ENCODE measurements at places on chromosomes 4 and X. TPM values are rescaled to one million over a fixed set of nuclear protein-coding genes. Genes with fewer than 3 reads are reported as not detected.

Gene HPGDS
- not detected for polyA plus RNA-seq

DNA sequence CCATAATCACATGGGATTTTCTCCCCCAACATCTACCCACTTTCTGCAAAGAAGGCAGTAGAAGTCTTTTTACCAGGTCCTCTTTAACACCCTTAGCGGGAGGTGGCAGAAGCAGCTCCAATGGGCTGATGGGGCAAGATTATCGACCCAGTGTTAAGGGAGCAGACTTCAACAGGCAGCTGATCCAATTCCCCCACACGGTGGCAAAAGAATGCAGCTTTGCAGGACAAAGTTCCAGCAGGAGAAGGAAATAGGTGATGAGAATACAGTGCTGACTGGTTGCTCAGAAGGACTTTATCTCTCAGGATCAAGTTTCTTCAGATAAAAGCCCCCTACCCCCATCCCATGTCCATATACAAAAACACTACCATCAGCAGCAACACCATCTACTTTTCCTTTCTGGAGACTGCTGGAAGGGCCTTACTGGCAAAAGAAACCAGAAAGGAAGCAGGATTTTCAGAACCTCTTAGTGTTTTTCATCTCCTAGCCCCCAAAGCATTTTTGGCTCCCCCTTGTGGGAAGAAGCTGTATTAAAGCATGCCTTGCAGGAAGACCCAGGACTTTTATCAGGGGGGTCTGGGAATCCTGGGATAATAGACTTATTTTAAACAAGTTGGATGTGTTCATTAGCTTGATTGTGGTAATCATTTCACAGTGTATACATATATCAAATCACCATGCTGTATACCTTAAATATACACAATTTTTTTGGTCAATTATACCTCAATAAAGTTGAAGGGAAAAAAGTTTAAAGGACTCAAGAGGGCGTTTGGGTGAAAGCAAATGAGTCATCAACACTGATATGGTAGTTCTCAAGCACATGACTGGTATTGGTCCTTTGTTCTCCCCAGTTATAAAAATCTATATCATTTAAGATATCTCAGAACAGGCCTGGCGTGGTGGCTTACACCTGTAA is 146.4 kb downstream of the GPC3 start:
- no peak for DNase-seq

Gene GUCY1B1
- polyA plus RNA-seq, result 25.0 TPM

GRCh38 chr4:31467781-31468180 is 747.6 kb downstream of the PCDH7 start:
- DNase-seq, result no peak

GRCh38 chrX:81336455-81337152 is 134.7 kb downstream of the SH3BGRL start:
- no peak for DNase-seq

GRCh38 chr4:24743206-24743605 is 52.2 kb upstream of the SOD3 start:
- no peak for DNase-seq

DNA sequence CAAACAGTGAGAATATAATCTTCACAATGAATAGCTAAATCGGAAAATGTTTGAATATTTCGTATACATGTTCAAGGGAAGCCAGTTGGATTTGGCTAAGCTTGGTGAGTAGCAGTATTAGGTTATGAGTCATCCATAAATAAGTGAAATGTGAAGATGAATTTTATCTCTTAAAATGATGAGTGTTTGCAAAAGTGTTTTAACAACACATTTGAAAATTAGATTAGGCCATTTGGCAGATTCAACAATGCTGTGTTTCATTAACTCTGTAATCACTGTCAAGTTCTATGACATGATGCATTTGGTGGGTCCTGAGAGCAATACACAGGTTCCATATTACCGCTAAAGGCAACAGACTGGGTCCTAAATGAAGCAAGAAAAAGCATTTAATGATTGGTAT is 301.9 kb upstream of the PRPS2 start:
- no peak for DNase-seq

GRCh38 chr4:118999919-119000318 is 111.3 kb downstream of the SYNPO2 start:
- DNase-seq, result no peak

GRCh38 chr4:104022831-104023230 is 303.0 kb upstream of the TACR3 start:
- DNase-seq, result no peak

Gene CFI
- 0.46 TPM for polyA plus RNA-seq

DNA sequence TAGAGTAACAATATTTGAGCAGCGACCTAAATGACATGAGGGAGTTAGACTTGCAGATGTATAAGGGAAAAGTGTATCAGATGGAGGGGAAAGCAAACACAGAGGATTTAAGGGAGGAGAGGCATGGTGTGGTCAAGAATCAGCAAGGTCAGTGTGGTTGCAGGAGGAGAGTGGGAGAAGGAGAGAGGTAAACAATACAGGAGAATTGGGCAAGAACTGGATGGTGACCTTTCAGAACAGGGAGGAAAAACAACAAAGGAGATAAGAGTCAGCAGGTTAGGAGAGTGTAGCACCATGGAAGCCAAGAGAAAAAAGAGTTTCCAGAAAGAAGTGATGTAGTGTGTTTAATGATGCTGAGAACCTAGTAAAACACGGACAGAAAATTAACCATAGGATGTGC is 178.5 kb downstream of the PAPSS1 start:
- DNase-seq, result no peak

- no peak for DNase-seq
Observed at GRCh38 chr4:95038791-95039190, 281.0 kb downstream of the BMPR1B start.

Gene MSX1
- 1.7 TPM for polyA plus RNA-seq

DNA sequence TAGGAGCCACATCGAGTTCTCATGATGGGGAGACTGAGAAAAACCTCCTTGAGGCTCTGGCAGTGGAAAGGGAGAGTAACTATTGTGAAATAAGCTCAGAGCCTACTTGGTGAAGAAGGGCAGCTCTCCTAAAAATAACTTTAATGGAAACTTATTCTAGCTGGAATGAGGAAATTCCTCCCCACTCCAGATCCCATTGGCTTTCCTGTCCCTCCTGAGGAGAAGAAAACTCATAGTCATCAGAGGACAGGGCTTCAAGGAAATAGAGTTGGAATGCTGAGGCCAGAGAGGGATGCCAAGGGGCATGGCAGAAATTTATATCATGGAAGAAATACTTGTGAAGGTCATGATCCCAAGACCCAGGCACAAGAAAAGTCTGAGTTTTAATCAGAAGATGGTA is 70.7 kb upstream of the TAPT1 start:
- DNase-seq, result no peak

Gene ZCCHC12
- polyA plus RNA-seq, result 0.11 TPM

Gene CORIN
- polyA plus RNA-seq, result 31.1 TPM

DNA sequence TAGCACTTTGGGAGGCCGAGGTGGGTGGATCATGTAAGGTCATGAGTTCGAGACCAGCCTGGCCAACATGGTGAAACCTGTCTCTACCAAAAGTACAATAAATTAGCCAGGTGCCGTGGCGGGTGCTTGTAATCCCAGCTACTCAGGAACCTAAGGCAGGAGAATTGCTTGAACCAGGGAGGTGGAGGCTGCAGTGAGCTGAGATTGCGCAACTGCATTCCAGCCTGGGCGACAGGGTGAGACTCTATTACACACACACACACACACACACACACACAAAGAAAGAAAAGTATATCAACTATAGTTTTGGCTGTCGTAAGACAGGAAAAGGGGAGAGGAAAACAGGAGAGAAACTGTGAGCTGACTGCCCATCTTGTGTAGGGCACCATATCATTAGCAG is 171.7 kb downstream of the ADAMTS3 start:
- DNase-seq, result no peak

DNA sequence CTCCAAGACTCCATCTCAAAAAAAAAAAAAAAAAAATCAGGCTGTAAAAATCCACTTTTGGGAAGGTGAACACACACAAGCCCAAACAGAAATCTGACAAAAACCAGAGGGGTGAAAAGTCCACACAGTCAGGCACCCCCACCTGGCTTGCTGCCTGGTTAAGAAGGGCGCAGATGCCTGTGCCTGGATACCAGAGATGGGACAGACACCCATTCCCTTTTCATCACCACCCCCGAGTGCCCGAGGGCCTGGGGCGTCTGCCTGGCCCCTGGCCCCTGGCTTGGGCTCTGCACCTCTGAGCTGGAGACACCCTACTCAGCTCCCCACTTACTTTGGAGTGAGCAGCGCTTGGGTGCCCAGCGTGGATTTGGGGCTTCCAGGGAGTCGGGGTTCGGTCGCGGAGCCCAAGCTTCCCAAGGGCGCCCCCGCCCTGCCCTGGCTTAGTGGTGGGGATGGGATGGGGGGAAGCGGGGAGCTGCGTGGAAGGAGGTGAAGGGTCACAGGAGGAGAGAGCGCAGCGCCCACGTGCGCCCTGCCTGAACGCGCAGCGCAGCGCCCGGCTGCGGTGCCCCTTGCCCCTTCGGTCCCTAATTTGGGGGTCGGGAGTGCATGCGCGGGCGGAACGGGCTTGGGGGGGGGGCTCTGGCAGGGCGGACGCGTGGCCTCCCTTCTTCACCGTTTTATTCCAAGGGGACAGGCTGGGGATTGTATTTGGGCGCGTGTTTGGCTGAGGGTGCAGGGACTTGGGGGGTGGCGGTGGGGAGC is 11.3 kb downstream of the SHOX start:
- no peak for DNase-seq

Gene THAP9
- 2.2 TPM for polyA plus RNA-seq

GRCh38 chrX:138704596-138704995 is 6.9 kb downstream of the FGF13 start:
- no peak for DNase-seq

- no peak for DNase-seq
Observed at GRCh38 chr4:11355226-11355625, 73.5 kb downstream of the HS3ST1 start.

- DNase-seq, result no peak
Observed at GRCh38 chr4:160193787-160194186, 1090.9 kb downstream of the RAPGEF2 start.

Gene BTC
- not detected for polyA plus RNA-seq

GRCh38 chr4:105714071-105714521 is 5.5 kb downstream of the GSTCD start:
- no peak for DNase-seq

Gene EPHA5
- 0.02 TPM for polyA plus RNA-seq

GRCh38 chrX:9794495-9794894 is 8.3 kb downstream of the SHROOM2 start:
- no peak for DNase-seq

Gene USP26
- polyA plus RNA-seq, result not detected

GRCh38 chrX:71052721-71053120 is 15.4 kb downstream of the SNX12 start:
- no peak for DNase-seq

- no peak for DNase-seq
Observed at GRCh38 chrX:40484408-40485091, 96.2 kb upstream of the ATP6AP2 start.

Gene PPP1R2C
- not detected for polyA plus RNA-seq

All from AG04450 (cell line).